ENCODE measurements at places on chromosomes 13 and 19.
A peak's percentile ranks its signal among the peaks of the same experiment; 100 is the strongest.

- DNase-seq = no peak
Measured at GRCh38 chr13:49749848-49750247, 42.6 kb downstream of the KPNA3 start.

DNA sequence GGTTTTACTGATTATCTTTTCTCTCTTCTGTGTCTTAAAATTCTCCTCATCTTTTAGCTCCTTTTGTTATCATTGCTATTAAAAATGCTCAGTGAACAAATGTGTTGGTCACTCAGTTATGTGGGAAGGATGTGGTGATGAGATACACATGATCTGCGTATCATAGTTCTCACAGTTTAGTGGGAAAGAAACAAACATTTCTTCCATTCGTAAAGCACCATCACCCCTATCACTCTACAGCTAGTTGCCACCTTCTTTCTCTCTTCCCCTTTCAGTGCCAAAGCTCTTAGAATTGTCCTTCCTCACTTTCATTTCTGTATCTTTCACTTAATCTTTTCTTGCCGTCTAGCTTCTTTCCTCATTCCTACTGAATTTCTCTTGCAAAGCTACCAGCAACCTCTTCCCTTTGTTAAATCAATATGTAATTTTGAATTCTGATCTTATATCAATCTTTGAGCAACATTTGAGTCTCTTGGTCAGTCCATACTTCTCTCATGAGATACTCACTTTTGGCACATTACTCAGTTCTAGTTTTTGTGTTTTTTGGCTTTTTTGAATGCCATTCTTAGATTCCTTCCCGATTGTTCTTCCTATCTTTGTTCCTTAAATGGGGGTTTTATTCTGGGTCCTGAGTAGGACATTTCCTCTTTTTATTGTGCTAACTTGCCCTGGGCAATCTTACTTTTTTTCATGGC is 122.3 kb downstream of the PCCA start:
- no peak for DNase-seq

- no peak for DNase-seq
Measured at GRCh38 chr19:31821346-31821745, 472.1 kb upstream of the TSHZ3 start.

DNA sequence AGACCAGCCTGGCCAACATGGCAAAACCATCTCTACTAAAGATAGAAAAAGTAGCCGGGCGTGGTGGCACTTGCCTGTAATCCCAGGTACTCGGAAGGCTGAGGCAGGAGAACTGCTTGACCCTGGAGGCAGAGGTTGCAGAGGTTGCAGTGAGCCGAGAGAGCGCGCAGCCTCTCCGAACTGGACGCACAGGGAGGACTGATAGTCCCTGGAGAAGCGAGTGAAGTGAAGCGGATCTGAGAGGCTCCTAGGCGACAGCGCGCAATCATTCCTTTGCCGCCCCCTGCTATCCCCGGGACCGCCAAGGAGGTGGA is 233 bp downstream of the ZNF561 start:
- no peak for DNase-seq

GRCh38 chr19:44701228-44701627 is 2.3 kb downstream of the CEACAM16 start:
- no peak for DNase-seq

GRCh38 chr13:77219401-77219800 is 107.5 kb downstream of the MYCBP2 start:
- DNase-seq = no peak

GRCh38 chr19:4811328-4812131 is 20.0 kb downstream of the TICAM1 start:
- DNase-seq = peak; percentile 81

GRCh38 chr13:31587698-31588266 is 151.5 kb upstream of the RXFP2 start:
- peak; percentile 40 for DNase-seq

Measured in GM03348 (cell line).